Activated naive CD8-positive, alpha-beta T cell treated with anti-CD3 and anti-CD28 coated beads for 36 hours (primary cell): ENCODE measurements at places on chromosomes 3 and 15. TPM values are rescaled to one million over a fixed set of nuclear protein-coding genes. Genes with fewer than 3 reads are reported as not detected.

DNA sequence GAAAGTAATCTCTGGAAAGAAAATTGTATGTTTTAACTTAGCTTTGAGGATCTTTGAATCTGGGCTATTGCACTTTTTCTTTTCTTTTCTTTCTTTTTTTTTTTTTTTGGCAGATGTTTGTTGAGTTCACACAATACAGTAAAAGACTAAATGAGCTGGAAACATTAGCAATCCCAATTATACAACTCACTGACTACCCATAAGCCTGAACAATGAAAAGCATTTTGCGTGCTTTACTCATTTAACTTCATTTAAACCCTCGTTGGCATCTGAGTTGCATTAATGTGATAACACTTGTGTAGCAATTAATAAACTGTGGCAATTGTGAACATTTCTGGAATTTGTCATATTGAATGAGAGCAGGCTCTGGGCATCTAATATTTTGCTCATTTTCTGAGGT lies 269.4 kb upstream of the RBMS3 start:
- DNase-seq, result no peak
- H3K4me3 ChIP-seq, result no peak overlapping the region
- no peaks in the 10 kb centered on the region for H3K4me1 ChIP-seq
- H3K36me3 ChIP-seq, result no peaks in the 10 kb centered on the region

- peaks cover 32% of the 10 kb centered on the region for H3K36me3 ChIP-seq
- no peak for DNase-seq
- H3K27me3 ChIP-seq, result no peaks in the 10 kb centered on the region
- H3K4me3 ChIP-seq, result no peak overlapping the region
Observed at GRCh38 chr15:77282333-77282732, 137.6 kb downstream of the PEAK1 start.

GRCh38 chr3:128464188-128464587 lies 2.5 kb downstream of the DNAJB8 start:
- no peaks in the 10 kb centered on the region for H3K36me3 ChIP-seq
- no peak for DNase-seq
- H3K27ac ChIP-seq, result no peak overlapping the region
- H3K4me1 ChIP-seq, result peaks cover 9% of the 10 kb centered on the region
- no peaks in the 10 kb centered on the region for H3K27me3 ChIP-seq

GRCh38 chr3:184338511-184338945 lies 1.1 kb downstream of the FAM131A start:
- H3K27ac ChIP-seq, result no peak overlapping the region
- peaks cover 34% of the 10 kb centered on the region for H3K4me1 ChIP-seq
- H3K27me3 ChIP-seq, result no peaks in the 10 kb centered on the region
- H3K36me3 ChIP-seq, result peaks cover 12% of the 10 kb centered on the region
- peak; percentile 20 for DNase-seq

DNA sequence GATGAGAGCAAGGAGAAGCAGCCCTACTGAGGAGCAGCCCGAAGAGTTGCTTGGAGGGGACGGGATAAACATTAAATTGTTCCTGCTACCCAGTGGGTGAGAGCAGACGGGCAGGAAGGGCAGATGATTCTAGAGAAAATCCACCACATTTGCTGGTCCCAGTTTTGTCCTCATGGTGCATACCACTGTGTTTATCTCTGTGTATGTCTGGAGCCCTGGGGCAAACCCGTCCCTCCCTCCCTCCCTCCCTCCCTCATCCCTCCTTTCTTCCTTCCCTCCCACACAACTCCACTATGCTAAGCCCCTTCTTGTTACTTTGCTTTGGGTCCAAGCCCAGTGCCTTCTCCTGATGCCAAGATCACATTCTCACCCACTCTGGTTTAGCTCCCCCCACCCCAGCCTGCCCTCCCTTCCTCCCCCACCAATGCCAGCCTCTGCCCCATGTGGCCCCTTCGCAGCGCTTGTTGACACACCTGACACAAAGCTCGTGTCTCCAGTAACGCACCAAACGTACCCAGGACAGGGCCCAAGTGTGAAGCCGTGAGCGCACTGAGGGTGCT lies 194.8 kb downstream of the ATP10A start:
- peaks cover 59% of the 10 kb centered on the region for H3K27me3 ChIP-seq
- H3K4me1 ChIP-seq, result peaks cover 8% of the 10 kb centered on the region
- no peaks in the 10 kb centered on the region for H3K36me3 ChIP-seq
- H3K27ac ChIP-seq, result no peak overlapping the region

DNA sequence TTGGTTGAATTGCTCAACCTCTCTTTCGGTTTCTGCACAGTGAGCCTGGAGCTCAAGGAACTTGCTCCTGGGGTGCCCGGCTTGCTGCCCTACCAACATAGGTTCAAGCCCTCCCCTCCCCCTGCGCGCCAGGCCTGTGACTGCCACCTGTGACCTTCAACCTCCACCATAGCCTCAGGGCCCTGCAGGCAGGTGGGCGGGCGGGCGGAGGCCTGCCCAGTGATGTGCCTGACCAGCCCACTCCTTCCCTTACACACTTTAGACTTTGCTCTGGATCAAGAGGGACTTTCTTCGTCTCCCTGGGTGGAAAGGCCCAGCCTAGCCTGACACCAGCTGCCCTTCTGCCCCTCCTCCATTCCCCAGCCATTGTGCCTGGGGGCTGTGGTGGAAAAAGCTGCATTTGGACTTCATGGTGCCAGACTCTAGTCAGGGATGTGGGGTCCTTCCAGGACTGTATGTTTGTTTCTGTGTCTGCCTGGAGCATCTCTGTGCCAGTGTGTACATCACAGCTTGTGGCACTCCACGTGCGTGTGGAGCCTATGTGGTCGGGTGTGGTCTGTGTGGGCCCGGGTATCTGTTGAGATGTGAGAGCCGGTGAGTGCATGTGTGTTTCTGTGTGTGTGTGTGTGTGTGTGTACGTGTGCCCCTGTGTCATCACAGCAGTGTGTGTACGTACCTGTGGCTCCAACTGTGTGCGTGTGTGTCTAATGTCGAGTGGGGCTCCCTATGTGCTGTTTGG lies 9.5 kb downstream of the PRKCD start:
- peak overlapping the region; percentile 34 for H3K27ac ChIP-seq
- no peaks in the 10 kb centered on the region for H3K36me3 ChIP-seq
- DNase-seq, result peak; percentile 34
- no peak overlapping the region for H3K4me3 ChIP-seq

GRCh38 chr3:10601151-10601856 lies 95.9 kb upstream of the ATP2B2 start:
- H3K36me3 ChIP-seq, result no peaks in the 10 kb centered on the region
- no peak for DNase-seq
- H3K4me1 ChIP-seq, result peaks cover 23% of the 10 kb centered on the region

- H3K27me3 ChIP-seq, result no peaks in the 10 kb centered on the region
- H3K4me1 ChIP-seq, result no peaks in the 10 kb centered on the region
- H3K4me3 ChIP-seq, result no peak overlapping the region
- peaks cover 8% of the 10 kb centered on the region for H3K36me3 ChIP-seq
Observed at GRCh38 chr15:65156692-65157091, 23.1 kb upstream of the PDCD7 start.

DNA sequence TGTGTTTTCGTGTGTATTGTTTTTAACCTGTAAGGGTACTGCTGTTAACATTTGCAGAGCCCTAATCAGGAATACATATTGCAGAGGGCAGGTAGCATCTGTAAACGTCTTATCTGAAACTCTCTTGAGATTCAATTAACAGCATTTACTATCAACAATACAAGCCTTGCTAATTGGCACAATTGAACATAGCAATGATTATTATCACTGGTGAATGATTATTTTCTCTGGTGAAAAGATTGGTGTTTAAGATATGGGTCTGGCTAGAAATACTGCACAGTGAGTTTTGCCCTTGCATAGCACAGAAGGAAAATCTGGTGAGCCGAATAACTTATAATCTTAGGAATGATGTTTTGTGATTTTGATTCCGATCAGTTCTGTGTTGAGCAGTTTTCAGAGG lies 5.9 kb upstream of the CNTN4 start:
- peaks cover 1% of the 10 kb centered on the region for H3K4me1 ChIP-seq
- H3K36me3 ChIP-seq, result no peaks in the 10 kb centered on the region
- H3K27ac ChIP-seq, result no peak overlapping the region
- no peak for DNase-seq

GRCh38 chr3:182108371-182108770 lies 396.6 kb downstream of the SOX2 start:
- H3K27me3 ChIP-seq, result no peaks in the 10 kb centered on the region
- H3K4me3 ChIP-seq, result no peak overlapping the region
- H3K4me1 ChIP-seq, result no peaks in the 10 kb centered on the region
- DNase-seq, result no peak
- H3K36me3 ChIP-seq, result no peaks in the 10 kb centered on the region

GRCh38 chr3:189685860-189686259 lies 54.7 kb downstream of the TP63 start:
- no peaks in the 10 kb centered on the region for H3K36me3 ChIP-seq
- H3K4me3 ChIP-seq, result no peak overlapping the region
- no peak for DNase-seq
- peaks cover 15% of the 10 kb centered on the region for H3K4me1 ChIP-seq
- no peak overlapping the region for H3K27ac ChIP-seq

DNA sequence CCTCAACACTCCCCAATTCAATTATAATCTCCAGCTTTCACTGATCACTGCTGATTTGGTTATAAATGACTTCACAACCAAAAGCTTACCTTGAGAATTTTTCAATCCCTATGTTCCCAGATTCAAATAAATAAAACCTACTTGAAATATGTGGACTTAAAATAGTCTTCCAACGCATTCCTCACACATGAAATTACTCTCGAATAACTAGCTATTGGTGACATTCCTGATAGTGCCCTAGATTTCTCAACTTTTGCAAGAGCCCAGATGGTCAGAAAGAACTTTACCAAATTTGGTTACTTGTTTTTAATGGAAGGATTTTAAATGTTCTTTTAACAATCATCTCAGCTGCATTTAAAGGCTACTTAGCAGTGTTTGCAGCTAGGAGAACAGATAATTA lies 605.5 kb downstream of the FHIT start:
- no peaks in the 10 kb centered on the region for H3K27me3 ChIP-seq
- H3K4me3 ChIP-seq, result no peak overlapping the region
- H3K27ac ChIP-seq, result no peak overlapping the region
- H3K36me3 ChIP-seq, result no peaks in the 10 kb centered on the region
- no peaks in the 10 kb centered on the region for H3K4me1 ChIP-seq

DNA sequence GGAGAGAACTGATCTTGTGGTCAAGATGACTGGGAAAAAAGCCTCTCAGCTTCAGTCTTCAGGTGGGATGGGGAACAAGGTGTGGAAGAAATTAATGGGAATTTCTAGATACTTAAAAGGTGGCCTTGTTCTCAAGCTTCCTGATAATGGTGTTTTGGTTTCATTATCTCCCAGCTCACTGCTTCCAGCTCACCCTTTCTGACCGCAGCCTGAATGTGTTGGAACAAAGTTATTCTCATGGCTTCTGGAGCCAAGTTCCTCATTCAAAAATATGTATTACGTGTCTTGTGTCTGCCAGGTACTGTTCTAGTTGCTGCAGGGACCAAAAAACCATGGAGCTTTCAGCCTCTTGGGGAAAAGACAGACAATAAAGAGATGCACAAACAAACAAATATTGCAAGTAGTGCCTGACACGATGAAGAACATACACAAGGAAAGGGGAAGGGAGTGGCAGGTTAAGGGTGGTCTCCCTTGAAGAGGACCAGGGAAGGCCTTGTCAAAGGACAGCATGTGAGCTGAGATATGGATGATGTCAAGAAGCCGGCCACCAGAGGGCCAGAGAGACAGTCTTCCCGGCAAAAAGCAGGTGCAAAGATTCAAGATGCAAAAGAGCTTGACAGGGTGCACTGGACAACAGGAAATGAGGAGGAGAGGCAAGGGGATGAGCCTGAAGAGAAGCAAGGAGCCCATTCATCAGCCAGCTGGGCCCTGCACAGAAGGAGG lies 35.5 kb downstream of the ARRDC4 start:
- H3K27me3 ChIP-seq, result no peaks in the 10 kb centered on the region
- no peak for DNase-seq
- H3K4me1 ChIP-seq, result peaks cover 10% of the 10 kb centered on the region
- no peak overlapping the region for H3K27ac ChIP-seq

DNA sequence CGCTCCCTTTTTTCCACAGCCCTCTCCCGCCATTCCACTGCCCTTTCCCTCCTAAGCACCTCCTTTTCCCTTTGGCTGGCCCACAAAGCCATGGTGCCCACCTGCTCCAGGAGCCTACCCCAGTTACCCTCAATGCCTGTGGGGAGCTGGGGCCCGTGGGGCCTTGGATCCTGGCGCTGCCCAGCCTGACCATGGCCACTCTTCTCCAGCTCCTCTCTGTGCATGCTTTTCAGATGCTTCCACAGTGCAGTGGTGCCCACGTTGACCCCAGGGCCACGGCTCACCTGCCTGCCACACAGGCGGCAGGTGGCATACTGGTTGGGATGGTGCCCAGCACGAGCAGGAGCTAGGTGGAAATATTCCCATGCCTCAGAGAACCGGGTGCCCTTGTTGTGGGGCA lies 1.5 kb downstream of the ZBED2 start:
- peaks cover 85% of the 10 kb centered on the region for H3K36me3 ChIP-seq
- DNase-seq, result no peak
- peak overlapping the region; percentile 93 for H3K27ac ChIP-seq

GRCh38 chr3:24679429-24679828 lies 184.8 kb upstream of the THRB start:
- peaks cover 21% of the 10 kb centered on the region for H3K4me1 ChIP-seq
- H3K27ac ChIP-seq, result no peak overlapping the region
- peaks cover 62% of the 10 kb centered on the region for H3K27me3 ChIP-seq
- no peak for DNase-seq

DNA sequence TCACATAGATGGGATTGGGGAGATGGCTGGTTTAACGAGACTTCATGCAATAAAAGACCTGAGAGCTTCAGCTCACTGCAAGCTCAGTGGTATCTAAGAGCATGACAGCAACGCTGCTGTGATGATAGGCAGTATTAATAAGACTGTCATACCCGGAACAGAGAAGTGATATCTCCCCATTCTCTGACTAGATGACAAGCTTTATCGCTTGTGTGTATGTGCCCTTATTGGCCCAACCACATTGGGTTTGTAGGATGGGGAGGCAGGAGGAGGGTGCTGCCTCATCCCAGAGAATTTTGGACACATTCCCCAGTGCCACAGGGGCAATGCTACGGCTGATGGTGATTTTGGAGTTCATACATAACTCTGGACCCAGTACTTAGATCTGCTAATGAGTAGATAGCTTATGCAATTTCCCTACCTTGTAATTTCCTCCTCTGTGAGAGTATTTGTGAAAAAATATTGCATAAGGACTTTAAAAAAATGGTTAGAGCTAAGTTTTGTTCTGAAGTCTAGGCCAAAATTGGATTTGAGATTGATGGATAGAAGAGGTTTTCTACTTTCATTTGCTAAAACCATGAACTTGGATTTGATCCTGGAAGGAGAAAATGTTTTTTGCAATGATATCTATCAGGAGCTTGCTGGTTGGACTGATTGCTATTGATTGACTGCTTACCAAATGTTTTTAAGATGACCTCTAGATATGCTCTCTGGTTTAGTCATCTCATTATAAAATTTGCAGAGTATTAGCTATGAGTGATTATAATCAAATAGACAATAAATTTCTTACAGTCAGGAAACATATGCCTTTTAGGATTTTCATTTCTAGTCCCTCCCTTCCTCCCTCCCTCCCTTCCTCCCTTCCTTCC lies 14.0 kb upstream of the TMEM212 start:
- no peak for DNase-seq
- H3K4me3 ChIP-seq, result no peak overlapping the region
- H3K36me3 ChIP-seq, result no peaks in the 10 kb centered on the region

The CHAC1 gene
- total RNA-seq, result 45.8 TPM

The NRG4 gene
- total RNA-seq, result not detected

The SI gene
- not detected for total RNA-seq

The ACKR2 gene
- total RNA-seq, result 2.9 TPM

The USP50 gene
- not detected for total RNA-seq

The PSMD2 gene
- total RNA-seq, result 257 TPM

The GUCA1C gene
- total RNA-seq, result not detected
